ENCODE measurements at places on chromosomes 3 and 15.

DNA sequence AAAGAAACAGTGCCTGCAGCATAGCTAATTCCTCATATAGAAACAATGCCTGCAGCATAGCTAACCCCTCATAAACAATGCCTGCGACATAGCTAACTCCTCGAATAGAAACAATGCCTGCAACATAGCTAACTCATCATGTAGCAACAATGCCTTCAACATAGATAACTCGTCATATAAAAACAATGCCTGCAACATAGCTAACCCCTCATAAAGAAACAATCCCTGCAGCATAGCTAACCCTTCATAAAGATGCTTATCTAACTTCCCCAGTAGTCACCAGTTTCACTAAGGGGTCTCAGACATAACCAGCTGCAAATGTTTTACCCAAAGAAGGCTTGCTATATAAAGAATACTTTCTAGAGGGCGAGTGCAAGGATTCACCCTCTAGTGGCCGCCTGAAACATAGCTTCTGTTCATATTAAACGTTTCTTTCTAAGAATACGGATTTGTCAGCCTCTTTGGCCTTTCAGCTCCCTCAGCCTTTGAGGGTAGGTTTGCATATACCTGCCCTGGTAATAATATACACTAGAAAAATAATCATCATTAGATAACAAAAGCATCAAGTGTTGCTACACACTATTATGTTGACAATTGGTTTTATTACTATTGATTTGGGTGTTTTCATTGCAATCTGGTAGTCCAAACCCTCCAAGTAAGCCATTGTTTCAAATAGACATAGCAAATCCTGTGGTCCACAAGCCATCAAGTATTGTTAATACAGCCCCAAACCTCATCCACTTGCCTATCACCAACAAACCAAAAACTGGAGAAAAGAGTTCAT lies 44.4 kb upstream of the FAN1 start:
- DNase-seq: no peak

- DNase-seq: no peak
Measured at GRCh38 chr3:108088146-108088545, 2.7 kb downstream of the CD47 start.

DNA sequence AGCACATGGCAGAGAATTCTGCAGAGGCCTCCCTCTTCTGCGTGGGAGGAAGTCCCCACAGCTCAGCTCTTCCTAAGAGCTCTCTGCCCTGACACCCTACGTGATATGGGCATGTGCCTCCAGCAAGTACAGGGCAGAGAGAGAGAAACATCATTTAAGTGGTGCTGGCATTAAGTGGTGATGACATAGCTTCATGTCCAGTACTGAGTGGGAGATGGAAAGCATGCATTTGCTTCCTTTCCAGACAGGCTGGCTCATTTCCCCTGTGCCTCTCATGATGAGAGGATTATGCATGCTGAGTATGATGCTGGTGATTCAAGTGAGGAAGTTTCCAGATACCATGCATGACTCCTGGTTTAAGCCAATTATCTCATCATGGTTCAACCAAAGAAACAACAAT lies 26.9 kb downstream of the BFSP2 start:
- no peak for DNase-seq

DNA sequence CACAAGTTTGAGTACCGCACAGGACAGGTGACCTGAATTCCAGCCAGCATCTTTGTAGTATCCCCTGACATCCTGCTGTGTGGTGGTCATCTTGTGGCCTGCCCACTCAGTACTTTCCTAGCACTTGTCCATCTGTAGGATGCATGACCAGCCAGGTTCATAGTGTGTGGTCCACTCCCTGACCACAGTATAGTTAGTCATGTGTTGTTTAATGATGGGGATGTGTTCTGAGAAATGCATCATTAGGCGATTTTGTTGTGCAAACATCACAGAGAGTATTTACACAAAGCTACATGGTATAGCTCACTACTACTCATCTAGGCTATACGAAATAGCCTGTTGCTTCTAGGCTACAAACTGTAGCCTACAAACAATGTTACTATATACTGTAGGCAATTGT lies 16.9 kb upstream of the RBPMS2 start:
- DNase-seq: no peak

- DNase-seq: no peak
Measured at GRCh38 chr3:99330924-99331532, 307.4 kb upstream of the COL8A1 start.

DNA sequence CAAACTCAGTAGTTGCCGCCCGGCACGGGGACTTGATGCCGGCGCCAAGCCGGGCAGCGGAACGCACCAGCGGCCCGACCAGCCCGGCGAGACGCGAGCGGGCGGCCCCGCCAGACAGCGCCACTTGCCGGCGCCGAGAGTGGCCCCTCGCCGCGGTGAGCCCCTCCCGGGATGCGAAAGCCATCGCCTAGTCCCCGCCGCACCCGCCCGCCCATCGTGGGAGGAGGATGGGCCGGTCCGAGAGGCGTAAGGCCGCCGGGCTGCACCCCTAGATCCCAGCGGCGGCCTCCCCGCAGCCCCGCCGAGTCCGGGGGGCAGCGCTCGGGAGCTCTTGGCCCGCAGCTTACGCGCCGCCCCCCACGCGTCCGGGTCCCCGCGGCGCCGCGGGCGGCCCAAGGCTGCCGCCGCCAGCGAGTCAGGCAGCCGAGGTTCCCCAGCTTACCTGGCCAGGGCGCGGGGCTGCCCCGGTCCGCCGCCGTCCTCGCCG lies 609 bp downstream of the GOLGA8A start:
- peak; percentile 60 for DNase-seq

GRCh38 chr15:63612300-63612699 lies 15.1 kb downstream of the FBXL22 start:
- no peak for DNase-seq

- DNase-seq: no peak
Measured at GRCh38 chr3:78153973-78154372, 1114.1 kb downstream of the ROBO2 start.

DNA sequence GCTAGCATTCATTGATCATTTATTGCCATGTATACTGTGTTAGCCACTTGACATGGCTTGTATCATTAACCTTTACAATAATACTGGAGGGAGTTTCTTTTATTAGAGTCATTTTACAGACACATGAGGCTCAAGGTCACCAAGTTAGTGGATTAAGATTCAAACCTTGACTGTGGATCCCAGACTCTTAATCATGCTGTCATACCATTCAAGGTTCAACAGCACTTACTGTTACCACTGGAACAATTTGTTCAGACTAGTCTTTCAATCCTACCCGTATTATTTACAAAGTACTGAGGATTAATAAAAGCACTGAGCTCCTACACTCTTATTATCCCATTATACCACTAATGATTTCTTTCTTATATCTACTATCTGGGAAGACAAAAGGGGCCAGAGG lies 1.2 kb downstream of the COX17 start:
- DNase-seq: no peak

DNA sequence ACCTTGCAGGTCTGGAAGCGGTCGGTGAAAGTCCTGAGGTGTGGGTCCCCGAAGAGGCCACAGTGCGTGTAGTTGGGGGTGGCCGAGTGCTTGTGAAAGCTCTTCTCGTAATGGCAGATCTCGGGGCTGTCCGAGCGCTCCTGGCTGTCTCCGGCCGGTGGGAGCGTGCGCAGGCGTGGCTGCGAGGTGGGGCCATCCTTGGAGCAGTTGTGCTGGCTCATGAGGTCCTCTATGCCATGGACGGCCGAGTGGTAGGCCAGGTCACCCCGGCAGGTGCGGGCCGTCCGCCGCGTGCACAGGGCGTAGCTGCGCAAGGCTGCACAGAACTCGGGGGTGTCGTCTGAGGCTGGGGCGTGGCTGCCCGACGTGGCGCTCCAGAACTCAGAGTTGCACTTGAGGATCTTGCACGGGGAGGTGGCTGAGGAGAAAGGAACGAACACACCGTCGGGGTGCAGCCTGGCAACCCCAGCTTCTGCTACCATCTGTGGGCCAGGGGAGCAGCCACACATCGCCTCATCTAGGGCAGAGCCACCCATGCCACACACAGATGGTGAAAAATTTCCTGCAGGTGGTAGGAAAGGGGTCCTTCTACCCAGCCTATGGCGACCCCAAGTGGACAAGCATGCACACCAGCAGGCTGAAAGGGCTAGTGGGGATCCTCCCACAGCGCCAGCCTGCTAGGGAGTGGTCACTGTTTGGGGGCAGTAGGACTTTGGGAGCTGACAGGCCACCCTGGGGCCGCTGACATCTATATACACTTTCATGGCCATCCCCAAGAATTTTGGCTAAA lies 36.7 kb downstream of the RGMA start:
- DNase-seq: no peak

GRCh38 chr3:81198756-81199155 lies 562.7 kb downstream of the GBE1 start:
- DNase-seq: no peak

DNA sequence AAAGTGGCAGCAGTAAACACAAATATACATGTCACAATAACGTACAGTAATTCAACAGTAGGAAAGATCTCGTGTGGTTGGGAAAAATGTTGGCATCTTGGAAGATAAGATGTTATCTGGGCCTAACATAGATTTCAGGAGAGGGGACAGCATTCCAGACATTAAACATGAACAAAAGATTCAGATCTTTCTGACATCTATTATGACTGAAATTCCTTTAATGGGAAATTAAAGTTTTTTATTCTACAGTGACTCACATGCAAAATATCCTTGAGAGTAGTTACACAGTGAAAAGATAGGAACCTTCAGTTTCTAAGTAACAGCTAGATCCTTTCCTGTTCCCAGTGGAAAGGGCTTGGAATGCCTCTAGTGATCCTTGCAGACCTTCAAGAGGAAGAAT lies 9.2 kb downstream of the NDUFB5 start:
- DNase-seq: no peak

DNA sequence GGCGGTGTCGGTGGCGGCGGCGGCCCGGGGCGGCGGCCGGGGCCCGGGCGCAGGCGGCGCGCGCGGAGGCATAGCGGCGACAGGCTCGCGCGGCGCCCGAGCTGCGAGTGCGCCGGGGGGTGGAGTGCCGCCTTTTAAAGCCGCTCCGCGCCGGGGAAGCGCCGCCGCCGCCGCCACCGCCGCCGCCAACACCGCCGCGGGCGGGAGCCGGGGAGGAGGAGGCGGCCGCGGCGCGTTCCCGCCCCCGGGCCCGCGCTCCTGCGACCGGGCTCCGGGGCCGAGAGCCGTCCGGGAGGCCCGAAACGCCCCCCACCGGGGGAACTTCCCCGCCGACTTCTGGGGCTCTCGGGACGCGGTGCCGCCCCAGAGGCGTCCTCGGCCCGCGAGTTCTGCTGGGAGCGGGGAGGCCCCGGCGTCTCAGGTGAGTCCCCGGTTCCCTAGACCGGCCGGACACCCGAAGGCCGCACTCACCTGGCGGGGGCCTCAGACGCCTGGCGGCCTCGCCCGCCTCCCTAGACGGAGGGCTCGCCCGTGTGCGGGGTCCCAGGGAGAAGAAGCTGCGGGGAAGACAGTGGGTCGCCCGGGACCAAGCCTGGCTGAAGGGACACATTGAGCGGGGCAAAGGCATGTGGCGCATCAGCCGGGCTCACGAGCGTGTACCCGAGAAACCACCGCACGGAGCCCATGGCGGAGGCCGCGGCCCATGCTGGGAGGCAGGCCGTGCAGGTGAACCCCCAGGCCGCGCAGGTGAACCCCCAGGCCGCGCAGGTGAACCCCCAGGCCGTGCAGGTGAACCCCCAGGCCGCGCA lies at the start of gene PCSK6:
Gene PCSK6, minus strand, starts transcription at position 109 of the 809 bp plus-strand sequence. Its CDS starts 37 bp downstream, at position 72.
- no peak for DNase-seq

GRCh38 chr3:59150039-59150438 lies 100.2 kb upstream of the CFAP20DC start:
- DNase-seq: no peak

GRCh38 chr3:33881156-33882064 lies 83.0 kb downstream of the PDCD6IP start:
- DNase-seq: no peak

DNA sequence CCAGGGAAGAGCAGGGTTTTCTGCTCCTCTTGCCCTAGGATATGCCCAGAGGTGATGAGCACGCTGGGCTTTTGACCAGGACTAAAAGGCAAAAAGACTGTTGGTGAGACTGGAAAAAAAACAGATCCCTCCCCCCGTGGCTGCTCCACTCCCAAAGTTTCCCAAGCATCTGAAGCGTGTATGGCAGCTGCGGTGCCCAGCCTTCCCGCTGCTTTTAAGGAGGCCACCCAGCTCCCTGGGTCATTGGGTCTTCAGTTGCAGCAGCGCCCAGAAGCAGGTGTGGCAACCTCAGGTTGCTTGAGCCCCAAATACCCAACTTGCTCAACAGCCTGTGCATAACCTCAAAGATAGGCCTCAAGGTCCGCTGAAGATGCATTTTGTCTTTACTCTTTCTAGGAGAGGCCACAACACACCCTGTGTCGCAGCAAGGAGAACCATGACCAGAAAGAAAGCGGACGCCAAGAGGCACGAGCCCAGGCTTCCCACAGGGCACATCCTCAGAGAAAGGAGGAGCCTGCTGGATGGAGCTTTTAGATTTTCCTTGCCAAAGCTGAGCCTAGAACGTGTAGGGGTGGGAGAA lies 2.0 kb downstream of the SRGAP3 start:
- no peak for DNase-seq

- DNase-seq: peak; percentile 91
Measured at GRCh38 chr3:129893581-129894070, at the start of gene TMCC1. TMCC1 (minus strand) TSS chr3:129893711.

DNA sequence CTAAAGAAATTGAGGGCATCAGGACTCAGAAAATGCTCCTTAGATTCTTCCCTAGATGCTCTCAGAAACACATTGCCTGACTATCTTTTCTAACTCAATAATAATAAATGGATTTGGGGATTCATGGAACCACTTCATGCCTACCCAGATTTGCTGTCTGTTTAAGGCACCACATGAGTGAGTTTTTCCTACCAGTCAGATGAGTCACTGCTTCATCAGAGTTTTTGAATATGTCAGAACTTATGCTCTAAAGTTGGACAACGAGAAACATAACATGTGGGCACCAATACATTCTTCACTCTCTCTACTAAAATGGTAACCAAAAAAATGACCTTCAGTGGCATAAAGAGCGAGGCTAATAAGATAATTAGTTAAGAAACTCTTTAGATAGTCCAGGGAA lies 1135.1 kb downstream of the TUSC7 start:
- no peak for DNase-seq

- DNase-seq: no peak
Measured at GRCh38 chr15:100200287-100200880, 141.4 kb downstream of the ADAMTS17 start.

DNA sequence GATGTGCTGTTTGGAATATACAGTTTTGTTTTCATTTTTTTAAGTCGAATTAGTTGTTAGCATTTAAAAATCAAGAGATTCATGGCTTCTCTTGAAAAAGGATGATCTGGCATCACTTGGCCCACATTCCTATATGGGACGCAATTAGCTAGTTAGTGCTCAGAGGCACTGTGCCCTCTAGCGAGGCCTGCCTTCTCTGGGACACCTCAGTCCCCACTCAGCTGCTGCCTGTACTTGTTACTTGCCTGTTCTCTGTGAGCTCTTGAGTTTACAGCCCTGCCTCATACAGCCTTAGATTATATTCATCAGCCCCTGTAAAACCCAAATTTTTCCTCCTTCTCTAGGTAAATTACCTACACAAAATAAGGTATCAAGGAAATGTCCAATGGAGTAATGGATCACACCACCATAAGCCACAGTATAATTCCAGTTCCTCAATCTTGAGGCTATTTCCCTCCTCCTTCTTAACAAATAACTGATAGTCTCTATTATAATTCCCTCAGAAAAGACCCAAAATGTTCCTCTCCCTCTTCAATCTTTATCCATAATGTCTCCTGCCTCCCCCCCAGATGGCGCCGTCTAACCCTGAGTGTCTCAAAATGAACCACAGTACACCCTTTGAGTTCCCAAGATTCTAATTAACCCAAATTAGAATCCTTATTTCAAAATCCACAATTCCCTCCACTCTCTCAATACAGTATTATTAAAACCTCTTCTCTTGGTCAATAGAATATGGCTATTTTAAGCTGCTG lies 2.7 kb downstream of the ZMAT3 start:
- peak; percentile 28 for DNase-seq
